ENCODE measurements at places on chromosomes 5 and 9.

- DNase-seq = no peak
These were observed 2.3 kb downstream of the CRAT start for GRCh38 chr9:129108083-129108804.

- DNase-seq = no peak
These were observed 29.6 kb upstream of the NCS1 start for GRCh38 chr9:130142641-130143040.

- DNase-seq = no peak
These were observed 117.1 kb downstream of the ICE1 start for GRCh38 chr5:5539590-5539989.

- DNase-seq = no peak
These were observed 14.7 kb upstream of the CETN3 start for GRCh38 chr5:90424245-90424644.

DNA sequence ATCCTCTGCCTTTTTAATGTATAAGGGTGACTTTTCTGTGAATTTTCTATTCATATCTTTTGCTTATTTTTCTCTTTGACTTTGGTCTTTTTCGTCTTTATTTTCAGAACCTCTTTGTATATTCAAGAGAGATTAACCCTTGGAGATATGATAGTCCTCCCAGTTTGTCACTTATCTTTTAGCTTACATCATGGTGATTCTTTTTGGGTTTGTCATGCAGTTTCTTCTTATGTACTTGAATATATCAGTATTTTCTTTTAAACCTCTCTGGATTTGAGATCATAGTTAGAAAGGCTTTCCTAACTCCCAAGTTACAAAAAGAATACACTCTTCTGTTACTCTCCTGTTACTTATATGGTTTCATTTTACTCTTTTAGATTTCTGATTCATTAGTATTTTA lies 27.5 kb upstream of the GPR21 start:
- no peak for DNase-seq

Data from cortex of kidney (tissue), 1 donor.